Adrenal gland (tissue), 19 donors: ENCODE measurements at places on chromosomes 6 and 20.

DNA sequence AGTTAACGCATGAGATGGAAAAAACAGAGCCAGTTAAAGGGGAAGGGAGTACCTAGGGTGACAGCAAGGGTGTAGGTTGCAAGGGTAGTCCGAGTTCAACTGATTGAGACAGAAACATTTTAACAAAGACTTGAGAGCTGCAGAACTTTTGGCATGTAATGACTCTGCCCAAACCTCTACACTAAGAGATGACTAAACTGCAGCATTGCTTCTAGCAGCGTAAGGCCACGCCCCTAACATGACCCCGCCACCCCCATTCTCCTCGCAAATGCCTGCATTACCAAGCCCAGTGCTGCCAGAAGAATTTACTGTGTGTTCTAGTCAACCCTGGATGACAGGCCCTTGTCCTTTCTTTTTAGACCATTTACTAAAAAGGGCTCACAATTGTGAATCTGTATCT is 6.3 kb upstream of the HINT3 start:
- DNase-seq: no peak

DNA sequence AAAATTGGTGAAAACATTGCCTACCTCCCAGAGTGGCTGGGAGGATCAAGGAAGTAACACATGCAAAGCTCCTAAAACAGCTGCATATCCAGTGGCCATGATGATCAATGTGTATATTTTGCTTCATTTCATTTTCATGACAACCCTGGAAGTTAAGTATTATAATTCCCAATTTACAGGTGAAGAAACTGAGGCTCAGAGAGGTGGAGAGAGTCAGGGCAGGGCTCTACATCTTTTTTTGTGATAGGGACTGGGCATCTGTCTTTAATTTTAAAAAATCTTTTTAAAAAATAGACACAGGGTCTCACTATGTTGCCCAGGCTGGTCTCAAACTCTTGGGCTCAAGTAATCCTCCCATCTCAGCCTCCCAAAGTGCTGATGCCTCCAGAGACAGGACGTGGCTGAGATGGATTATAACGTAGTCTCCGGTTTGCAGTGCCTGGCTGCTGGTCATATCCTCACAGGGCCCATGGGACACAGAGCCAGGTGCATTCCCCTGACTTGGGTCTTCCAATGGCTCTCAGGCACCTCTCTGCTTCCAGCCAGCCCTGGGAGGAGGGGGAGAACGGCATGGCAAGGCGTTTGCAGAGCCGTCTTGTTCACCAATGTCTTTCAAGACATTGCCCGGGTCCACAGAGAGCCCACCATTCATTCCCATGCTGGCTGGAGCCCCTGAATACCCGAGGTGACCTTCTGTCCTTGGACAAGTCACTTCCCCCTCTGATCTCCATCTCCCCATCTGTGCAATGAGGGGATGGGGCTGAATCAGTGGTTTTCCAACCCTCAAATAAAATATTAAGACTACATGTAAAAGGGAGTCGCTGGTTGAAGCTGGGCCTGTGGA is 38.3 kb downstream of the HNF4A start:
- no peak for DNase-seq

- DNase-seq: no peak
These were observed 50.5 kb downstream of the ZNF831 start for GRCh38 chr20:59214073-59214472.

DNA sequence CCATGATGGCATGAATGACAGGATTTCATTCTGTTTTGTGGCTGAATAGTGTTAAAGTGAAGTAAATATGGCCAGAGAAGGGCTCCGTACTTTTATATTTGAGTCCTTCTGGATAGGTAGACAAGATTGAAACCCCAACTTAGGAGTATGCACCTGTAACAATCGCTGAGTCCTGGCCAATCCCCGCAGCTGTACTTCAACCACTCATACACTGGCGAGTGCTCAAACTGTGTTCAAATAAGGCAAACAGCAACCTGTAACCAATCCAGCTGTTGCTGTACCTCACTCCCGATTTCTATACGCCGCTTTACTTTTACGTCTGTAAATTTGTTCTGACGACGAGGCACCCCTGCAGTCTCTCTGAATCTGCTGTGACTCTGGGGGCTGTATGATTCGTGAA is 6.7 kb downstream of the TTLL2 start:
- DNase-seq: no peak

DNA sequence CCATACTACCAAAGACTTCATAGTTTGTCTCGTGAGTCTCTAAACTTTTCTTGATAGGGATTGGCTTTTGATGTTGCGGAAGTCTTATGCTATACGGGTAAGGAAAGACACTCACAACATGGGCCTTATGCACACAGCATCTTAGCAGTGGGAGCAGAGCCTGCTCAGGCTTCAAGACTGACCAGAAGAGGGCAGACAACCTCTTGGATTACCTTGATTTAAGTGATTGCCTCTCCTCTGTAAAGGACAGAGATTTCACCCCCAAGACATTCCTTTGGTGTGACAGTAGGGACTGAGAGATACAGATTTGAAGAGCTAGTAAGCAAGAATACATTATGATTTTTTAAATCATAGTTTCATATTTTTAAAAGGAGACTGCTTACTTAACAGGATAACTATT is 71.0 kb upstream of the SAMD3 start:
- DNase-seq: peak; percentile 25

DNA sequence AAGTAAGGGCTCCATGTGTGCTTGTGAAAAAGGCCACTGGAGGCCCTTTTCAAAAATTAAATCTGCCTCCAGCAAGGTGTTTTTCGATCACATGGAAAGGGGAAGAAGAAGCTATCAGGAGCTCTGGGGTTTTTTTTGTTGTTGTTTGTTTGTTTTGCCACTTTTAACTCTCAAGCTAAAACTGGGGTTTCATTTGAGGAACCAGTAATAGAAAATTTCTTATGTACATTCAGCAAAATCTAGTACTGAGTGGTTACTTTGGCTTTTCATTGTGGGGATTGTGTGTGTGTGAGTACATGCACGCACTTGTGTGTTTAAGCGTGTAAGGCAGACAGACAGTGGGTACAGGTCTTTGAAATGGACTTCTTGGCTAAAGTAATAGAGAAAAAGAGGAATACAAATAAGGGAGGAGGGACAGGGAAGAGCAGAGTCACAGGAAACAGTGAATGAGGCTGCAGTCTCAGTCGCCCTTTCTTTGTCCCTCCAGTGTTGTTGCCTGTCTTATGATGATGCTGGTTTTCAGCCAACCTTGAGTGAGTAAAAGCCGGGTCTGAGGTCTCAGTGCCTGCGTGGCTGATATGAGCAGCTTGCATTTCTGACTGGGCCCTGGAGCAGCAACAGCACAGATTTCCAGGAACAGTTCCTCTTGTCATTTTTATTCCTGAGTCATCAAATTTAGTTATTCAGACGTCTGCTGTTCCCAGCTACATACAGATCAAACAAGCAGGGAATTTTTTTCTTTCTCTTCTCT is 26.2 kb downstream of the SLC16A10 start:
- DNase-seq: peak; percentile 92

- peak; percentile 20 for DNase-seq
These were observed at the start of gene CLVS2 for GRCh38 chr6:122995921-122996793. Gene CLVS2, plus strand, starts transcription at chr6:122996235. Its CDS starts 1,543 bp downstream, at chr6:122997778.

DNA sequence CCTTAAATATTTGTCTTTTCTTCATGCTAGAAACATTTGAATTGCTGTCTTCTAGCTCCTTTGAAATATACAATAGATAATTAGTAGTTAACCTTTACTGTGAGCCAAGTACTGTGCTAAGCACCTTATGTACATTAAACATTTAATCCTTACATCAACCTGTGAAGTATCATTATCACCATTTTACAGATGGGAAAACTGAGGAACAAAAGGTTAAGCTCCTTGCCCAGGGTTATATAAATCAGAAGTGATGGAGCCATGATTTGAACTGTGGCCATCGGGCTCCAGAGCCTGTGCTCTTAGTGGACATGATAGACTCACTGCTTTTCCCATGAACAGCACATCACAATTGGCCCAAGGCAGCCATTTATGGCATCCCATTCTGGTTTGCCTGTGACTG is 140.9 kb downstream of the UNC5CL start:
- DNase-seq: no peak

GRCh38 chr20:3283222-3283820 is 44.3 kb upstream of the SLC4A11 start:
- no peak for DNase-seq

- DNase-seq: no peak
These were observed at the start of gene POPDC3 for GRCh38 chr6:105179244-105180065. Gene POPDC3, minus strand, starts transcription at chr6:105180014. Its CDS starts 18,105 bp downstream, at chr6:105161909.
